Posterior vena cava (tissue), 2 donors: ENCODE measurements at places on chromosomes 11 and 22.
A peak's percentile ranks its signal among the peaks of the same experiment; 100 is the strongest.

DNA sequence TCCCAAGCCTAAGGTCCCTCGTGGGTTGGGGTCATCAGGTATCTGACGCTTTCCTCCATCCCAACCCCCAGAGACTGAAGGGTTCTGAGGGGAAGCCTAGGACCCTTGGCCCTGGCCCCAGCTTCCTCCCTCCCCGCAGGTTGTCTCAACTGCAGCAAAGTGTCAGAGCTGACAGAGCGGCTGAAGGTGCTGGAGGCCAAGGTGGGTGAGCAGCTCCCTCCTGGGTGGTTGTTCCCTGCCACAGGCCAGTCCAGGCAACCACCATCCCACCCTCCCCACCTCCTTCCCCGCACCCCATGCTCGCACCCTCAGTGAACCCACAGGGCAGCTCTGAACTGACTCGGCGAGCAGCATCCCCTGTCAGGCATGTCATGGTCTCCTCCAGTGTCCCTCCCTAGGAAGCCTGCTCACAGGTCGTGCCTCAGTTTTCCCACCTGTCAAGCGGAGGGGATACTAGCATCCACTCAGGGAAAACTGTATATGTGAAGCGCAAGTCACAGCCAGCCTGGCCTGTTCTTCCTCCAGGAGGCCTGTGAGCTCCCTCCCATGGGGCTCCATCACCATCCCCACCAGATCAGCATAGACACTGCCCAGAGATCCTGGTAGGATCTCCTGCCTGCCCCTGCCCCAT is 20.8 kb downstream of the EMID1 start:
- peak; percentile 59 for DNase-seq

DNA sequence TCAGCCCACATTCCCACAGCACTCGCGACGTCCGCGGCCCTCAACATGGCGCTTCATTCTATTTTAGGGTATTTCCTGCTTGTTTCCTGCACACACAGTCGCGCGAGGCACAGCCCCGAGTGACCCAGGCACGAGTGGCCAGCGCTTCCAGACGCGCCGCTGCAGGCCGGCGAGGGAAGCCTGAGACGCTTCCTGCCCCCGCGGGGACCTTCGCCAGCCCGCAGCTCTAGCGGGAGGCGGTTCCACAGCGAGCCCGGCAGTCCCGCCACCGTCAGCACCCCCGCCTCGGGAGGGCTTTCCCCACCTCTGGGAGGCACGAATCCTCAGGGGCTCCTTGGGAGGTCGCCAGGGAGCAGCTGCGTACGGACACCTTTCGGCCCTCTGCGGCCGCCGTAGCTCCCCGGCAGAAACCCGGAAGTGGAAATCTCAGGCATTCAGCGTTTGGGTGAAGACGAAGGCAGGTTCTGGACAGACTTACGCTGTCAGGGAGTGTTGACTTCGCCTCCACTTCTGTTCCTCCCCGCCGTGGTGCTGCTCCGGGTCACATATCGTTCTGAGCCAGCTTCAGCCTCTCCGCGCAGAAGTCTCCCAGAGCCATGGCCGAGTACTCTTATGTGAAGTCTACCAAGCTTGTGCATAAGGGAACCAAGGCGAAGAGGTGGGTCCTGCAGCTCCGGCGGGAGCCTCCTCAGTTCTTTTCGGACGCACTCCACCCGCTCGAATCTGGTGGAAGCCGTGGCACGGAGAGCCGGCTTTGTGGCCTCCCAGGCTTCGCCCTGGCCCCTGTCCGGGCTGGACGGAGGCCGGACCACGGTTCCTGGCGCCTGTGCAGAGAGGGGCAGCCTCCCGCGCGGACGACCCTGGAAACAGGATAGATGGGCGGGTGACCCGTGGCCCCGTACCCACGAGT is 2925.9 kb upstream of the OR11H1 start:
- DNase-seq = peak; percentile 86

- DNase-seq = peak; percentile 54
Observed at GRCh38 chr11:117882311-117882905, 6.0 kb upstream of the FXYD6 start.

- DNase-seq = no peak
Observed at GRCh38 chr11:70671083-70671482, 272.8 kb downstream of the CTTN start.

DNA sequence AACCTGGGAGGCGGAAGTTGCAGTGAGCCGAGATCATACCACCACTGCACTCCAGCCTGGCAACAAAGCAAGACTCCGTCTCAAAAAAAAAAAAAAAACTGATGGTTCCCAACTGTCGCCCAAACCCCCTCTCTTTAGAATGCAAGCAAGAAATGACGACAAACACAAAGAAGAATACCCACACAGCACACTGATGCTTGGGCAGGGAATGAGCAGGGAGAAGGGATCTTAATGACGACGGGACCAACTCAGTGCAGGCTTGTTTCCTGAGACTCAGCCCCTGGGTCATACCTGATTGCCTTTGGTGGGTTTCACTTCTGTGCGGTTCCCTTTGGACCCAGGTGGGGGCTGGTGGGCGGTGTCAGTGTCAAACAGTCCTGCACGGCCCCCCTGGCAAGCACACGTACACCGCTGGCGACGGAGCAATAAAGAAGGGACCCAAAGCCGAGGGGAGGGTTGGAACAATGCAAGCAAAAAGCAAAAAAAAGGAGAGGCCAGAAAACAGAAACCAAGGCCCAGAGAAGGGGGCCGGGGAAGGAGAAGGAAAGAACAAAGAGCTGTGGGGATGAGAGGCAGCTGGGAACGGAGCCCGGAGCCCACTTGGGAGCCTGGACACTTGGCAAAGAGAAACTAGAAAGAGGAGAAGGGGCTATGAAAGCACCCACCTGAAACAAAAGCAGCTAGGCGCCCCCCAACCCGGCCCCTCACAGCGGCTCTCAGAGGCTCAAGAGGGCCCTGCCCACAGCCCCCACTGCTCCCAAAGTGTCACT is 99.6 kb downstream of the CELSR1 start:
- DNase-seq = no peak

DNA sequence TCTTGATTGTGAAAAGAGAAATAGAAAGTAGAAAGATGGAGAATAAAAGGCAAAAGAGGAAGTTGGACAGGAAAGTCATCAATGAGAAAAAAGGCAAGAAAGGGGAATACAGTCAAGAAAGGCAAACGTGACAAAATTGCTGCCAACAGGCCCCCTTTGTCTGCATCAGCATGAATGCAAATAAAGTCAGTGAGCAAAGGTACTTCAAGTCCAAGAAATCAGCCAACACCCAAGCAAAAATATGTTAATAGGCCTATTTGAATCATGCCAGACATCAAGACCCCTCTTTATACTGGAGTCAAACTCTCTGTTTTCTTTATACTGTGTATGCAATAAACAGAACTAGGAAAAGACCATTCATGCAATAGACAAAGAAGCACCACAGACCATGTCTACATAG is 34.3 kb downstream of the GUCY1A2 start:
- DNase-seq = no peak

DNA sequence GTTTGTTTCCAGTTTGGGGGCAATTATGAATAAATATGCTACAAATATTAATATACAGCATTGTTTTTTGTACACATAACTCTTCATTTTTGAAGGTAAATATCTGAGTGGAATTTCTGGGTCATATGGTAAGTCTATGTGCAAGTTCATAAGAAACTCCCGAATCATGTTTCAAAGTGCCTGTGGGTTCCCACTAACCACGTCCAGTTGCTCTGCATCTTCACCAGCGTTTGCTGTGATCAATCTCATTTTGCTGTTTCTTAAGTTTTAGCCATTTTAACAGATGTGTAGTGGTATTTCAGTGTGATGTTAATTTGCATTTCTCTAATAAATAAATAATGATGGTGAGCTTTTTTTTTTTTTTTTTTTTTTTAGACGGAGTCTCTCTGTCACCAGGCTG is 14.2 kb upstream of the CSRP3 start:
- DNase-seq = no peak

DNA sequence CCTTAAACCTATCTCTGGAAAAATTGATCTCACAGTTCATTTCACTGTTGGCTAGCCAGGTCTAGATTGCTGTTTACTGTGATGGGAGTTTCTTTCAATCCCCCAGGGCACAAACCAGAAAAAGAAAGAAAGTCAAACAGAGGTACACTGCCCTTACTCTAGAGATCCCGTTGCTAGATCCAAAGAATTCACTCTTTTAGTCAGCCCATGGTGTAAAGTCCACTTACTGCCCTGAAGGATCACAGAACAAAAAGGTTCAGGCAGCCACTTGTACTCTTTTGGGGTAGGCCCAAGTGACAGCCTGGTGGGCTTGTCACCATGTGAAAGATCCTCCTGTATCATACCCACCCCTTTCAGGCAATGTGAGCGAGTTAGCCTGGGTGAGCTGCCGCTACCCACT is 162.6 kb upstream of the CCDC179 start:
- no peak for DNase-seq

- no peak for DNase-seq
Observed at GRCh38 chr11:79129702-79130101, 311.1 kb downstream of the TENM4 start.

DNA sequence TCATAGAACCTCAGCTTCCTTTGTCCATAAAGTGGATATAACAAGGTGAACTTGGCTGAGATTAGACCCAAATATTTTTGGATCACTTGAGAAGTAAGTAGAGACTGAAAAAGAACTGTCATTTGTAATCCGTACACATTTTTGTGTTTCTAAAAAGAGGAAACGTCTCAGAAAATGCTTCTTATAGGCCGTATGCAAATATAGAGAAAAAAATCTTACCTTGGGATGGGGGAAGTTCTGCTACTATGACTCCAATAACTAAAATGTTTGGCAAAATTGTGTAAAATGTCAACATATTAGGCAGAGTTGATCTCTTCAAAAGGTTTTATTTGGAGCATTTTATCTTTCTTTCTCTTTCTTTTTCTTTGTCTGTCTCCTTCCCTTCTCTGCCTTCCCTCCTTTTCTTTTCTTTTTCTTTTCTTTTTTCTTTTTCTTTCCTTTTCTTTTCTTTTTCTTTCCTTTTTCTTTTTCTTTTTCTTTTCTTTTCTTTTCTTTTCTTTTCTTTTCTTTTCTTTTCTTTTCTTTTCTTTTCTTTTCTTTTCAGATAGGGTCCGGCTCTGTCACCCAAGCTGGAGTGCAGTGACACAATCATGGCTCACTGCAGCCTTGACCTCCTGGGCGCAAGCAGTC is 48.2 kb downstream of the ADM start:
- DNase-seq = no peak

DNA sequence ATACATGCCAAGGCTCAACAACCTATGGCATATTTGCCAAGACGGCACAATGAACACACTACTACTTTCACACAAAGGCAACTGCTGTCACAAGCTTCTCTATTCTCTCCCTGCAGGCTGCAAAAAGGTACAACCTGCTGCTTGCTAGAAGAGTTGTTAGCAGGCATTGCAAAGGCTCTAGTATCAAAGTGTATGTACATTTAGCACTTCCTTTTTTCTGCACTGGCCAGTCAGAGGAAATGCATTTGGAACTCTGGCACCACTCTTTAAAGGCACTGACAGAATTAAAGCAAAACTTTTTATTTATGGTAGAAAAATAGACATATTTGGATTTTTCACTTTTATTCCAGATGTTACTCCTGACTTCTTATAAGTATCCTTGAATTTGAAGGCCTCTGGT is 125.9 kb downstream of the CWF19L2 start:
- DNase-seq = no peak

DNA sequence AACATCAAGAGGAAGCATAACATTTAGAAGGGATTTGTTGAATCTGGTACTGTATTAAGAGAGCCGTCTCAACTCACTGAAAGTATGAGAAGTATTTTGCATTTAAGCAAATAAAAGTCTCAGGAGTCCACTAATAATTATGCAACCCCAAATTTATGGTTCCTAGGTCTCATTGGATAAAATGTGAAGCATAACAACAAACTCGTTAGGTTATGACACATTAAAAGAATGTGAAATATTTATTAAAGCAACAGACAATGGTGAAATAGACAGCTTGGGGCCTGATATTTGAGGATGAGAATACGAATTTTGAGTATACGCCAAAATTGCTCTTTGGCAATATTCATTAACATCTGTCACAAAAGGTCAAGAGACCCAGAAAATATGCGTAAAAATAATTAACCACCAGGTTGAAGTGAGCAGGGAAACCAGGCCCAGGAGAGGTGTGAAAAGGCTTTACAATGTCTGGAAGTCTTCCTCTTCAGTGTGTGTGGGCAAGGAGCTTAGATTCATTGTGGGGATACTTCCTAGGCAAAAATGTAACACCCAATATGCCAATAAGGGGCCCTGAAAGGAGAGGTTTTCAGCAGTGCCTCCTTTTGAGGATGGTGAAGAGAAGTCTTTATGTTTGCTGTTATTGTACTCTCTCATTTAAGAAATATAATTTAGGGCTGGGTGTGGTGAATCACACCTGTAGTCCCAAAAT is 89.2 kb downstream of the FDX1 start:
- no peak for DNase-seq

DNA sequence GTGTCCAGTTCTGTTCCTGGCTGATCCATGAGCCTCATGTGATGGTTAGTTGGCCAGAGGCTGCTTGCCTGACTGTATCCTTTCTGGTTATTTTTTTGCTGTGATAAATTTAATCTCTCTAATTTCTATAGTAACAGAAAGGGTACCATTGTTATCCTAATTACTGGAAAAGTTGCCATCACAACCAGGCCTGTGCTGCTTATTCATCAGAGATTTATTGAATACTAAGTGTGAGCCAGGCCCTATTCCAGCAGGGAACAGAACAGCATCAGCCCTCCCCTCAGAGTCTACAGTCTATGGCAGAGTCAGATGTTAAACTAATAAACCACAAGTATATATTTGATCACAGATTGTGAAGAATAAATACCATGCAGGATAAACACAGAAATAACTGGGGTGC is 86.8 kb downstream of the DEPDC5 start:
- no peak for DNase-seq

DNA sequence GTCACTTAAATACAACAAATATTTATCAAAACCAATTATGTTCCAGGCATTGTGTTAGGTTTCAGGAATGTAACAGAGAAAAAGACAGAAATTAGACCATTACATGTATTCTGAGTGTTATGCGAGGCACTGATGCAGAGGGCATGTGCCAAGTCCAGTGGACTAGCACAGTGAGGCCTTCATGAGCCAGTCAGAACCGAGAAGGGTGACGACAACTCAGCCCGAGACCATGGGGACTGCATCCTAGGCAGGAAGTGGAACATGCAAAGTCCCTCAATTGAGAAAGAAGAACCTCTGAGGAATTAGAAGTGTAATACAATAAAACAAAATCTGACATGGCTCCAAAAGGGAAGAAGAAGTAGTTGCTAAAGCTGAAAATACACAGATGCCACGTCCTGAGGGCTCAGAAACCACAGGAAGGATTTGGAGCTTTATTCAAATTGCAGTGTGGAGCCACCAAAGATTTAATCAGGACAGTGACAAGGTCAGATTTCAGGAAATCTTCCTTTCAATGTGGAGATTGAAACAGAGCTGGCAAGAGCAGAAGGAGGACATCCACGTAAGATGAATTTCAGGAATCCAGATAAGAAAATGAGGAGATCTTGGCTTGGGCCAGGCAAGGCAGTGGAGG is 529.6 kb downstream of the NTM start:
- DNase-seq = no peak

GRCh38 chr11:115217726-115218311 is 286.4 kb downstream of the CADM1 start:
- no peak for DNase-seq

DNA sequence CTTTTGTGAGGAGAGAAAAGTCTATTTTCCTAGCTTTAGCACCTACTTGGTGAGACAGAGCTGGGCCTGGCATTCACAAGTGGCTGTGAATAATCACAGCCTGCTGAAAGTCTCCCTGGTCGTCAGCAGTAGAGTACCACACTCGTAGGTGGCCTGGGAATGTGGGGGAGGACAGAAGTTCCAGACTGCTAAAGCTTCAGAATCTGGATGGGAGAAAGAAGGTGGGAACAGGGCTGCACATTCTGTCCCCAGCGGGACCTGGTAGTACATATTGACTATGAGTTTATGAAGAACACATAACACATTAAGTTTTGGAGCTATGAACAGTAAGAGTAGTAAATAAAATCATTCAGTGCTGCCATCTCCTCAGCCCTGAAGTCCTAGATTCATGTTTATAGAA is 19.0 kb upstream of the LIMK2 start:
- no peak for DNase-seq
